ENCODE measurements at places on chromosomes 6 and 20.
A peak's percentile ranks its signal among the peaks of the same experiment; 100 is the strongest.

DNA sequence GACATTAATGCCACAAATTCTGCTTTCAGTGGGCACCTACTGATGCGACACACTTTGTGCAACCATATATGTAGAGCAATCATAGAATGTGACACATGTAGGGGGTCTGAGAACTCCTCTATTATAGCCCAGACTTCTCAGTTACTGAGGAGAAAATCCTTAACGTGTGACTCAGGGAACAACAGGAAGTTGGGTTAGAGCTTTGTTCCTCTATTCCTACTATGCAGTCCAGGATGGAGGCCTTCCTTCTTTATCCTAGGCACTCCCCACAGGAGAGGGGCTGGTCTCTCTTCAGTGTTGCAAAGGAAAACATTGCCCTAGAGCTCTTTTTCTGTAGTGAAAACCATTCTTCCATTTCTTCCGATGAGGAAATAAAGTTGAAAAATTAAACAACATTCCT, 39.6 kb upstream of the RCAN2 start:
- peak; percentile 1 for DNase-seq

- no peak for DNase-seq
Measured at GRCh38 chr20:34365765-34366213, 2.7 kb downstream of the ITCH start.

GRCh38 chr6:139349464-139350020, 24.9 kb downstream of the CITED2 start:
- no peak for DNase-seq

- peak; percentile 99 for DNase-seq
Measured at GRCh38 chr6:135936606-135937005, 85.1 kb downstream of the PDE7B start.

- no peak for DNase-seq
Measured at GRCh38 chr20:52755744-52756143, 216.4 kb upstream of the TSHZ2 start.

- DNase-seq: peak; percentile 91
Measured at GRCh38 chr6:134750669-134751068, 199.2 kb downstream of the ALDH8A1 start.

- DNase-seq: no peak
Measured at GRCh38 chr6:149249370-149250357, 67.8 kb upstream of the TAB2 start.

- DNase-seq: no peak
Measured at GRCh38 chr6:111802720-111803330, 70.4 kb downstream of the FYN start.

GRCh38 chr6:23537828-23538227, 588.2 kb upstream of the NRSN1 start:
- no peak for DNase-seq

- no peak for DNase-seq
Measured at GRCh38 chr6:79640146-79641111, 9.3 kb downstream of the SH3BGRL2 start.

DNA sequence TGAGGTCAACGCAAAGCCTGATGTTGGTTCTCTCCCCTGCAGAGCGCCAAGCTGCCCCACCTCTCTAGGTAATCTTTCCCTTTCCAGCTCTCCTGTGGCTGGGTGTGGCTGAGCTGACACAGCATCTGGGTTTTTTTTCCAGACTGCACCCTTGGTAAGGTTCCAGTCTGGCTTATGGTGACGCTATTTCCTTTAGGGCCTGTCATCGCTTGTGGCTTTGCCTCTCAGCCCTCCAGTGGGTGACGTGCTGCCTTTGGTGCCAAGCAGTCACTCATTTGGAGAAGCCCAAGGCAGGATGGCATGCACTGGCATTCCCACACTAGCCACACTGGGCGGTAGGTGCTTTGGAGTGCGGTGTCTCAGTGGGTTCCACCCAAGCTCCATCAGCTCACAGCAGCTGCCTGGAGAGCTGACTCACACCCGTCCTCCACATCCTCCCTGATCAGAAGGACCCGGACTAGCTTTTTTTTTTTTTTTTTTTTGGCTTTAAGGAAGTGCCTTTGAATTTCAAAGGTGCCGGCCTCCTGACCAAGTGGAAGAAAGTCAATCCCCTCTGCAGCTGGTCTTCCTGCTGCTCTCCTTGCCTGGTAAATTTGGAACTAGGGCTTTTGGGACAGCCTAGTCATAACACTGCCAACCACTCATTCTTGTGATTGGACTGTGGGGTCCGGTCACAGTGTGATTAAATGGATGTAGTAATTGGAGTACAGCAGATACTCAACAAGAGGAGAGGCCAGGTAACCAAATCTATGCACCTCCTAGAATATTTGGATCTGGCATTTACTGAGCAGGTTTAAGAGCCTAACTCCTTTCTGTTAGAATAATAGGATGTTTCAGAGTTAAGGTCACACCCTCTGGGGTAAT, 153.6 kb downstream of the CD83 start:
- peak; percentile 59 for DNase-seq

- DNase-seq: no peak
Measured at GRCh38 chr20:32089637-32090362, 19.7 kb upstream of the TM9SF4 start.

- no peak for DNase-seq
Measured at GRCh38 chr6:88728756-88729155, 234.7 kb downstream of the RNGTT start.

GRCh38 chr6:3806169-3806922, 42.8 kb upstream of the FAM50B start:
- no peak for DNase-seq

DNA sequence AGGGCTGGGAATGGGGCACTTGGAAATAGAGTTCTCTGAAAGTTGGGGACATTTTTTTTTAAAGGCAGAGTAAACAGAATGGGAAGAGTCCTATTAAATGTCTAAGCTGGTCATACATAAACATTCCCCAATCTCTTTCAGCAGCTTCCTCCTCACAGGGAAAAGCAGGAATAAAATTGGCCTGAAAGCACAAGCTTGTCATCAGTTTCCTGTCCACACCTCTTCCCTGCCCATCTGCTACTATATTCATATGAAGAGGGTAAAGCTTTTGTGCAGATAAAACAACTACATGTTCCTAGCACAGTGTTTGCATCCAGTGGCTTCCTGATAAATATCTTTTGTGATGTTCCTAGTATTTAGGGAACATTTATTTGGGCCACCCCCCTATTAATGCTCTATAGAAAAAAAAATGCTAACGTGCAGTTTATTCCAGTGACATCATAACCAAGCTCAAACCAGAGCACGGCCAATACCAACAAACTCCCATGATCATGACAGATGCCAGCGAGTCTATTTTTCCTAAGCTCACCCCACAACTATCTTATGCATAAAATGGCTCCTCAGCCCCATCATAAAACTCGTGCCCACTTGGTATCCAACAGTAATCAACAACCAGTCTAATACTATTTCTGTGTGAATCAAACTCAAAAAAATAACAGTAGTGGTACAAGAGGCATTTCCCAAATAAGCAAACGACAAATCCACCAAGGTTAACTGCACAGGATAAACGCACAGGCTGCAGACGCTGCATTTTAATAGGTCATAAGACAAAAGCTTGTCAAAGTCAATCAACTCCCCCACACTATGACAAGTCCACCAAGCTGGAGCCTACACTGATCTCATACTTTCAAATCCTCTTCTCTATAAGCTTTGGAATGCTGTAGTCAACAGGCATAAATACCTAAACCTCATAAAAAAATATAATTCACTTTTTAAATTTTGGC, 95.3 kb downstream of the EPB41L2 start:
- no peak for DNase-seq

DNA sequence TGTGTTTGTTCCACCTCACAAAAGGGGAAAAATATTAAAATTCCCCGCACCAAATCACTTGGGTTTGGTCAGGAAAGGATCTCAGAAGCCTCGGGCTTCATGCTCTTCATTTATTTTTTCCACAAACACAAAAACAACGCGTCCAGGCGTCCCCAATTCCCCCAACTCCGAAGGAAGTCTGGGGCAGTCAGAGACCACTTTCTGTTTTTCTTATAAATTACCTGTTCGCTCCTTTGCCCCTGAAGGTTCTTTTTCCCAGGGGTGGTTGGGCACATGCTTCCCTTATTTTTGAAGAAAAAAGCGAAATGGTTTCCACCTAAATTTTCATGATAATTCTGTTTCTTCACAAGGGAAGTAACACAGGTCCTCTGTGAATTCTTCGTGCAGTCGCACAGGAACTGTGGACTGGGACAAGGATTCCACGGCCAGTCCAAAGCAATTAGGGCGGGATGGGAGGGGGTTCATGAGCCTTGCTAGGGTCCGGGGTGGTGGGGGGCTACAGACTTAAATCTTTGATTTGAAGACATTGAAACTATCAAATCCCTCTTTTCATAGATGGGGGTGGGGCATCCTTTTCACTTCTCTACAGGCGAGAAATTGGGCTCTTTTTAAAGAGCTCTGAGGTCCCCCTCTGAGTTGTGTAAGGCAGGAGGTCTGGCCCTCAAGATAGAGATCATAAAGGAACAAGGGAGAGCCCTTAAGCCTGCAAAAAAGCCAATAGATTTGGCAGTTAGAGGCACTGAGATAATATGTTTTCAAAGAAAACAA, 30.5 kb upstream of the HFE start:
- peak; percentile 40 for DNase-seq

DNA sequence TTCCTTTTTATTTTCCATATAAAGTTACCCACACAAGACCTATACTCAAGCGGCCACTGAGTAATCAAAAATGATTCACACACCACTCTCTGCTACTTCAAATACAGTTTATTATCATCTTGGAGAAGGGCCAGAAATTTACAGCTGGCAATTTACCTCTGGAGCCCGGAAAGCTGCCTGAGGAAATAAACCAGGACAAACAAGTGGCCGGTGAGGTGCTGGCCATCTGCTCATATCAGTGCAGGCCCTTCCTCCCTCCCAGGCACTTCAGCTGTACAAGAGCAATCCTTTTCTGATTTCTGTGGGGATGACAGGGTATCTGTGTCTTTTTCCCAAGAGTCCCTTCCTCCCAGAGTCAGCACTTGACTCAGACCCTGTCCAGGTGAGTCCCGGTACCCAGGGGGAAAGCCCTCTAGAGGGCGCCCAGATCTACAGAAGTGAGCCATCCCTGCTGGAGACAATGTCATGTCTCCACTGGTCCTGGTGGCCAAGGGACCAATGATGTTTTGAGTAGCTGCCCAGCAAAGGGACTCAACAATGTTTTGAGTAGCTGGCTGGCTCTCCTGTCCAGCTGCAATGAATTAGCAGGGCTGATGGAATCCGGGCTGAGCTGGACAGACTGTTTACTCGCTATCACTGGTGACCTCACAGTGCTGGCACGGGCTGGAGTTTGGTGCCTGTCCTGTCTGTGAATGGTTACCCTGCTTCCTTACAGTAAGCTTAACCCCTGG, 23.6 kb downstream of the LRP11 start:
- peak; percentile 64 for DNase-seq

DNA sequence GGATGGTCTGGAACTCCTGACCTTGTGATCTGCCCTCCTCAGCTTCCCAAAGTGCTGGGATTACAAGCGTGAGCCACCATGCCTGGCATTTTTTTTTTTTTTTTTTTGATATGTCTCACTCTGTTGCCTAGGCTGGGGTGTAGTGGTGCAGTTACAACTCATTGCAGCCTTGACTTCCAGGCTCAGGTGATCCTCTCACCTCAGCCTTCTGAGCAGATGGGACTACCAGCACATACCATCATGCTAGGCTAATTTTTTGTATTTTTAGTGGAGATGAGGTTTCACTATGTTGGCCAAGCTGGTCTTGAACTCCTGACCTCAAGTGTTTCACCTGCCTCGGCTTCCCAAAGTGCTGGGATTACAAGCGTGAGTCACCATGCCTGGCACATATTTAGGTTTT, 34.3 kb downstream of the PHF20 start:
- DNase-seq: no peak

GRCh38 chr6:21390532-21391213, 202.9 kb upstream of the SOX4 start:
- no peak for DNase-seq

GRCh38 chr6:3231247-3232016, 4.0 kb upstream of the TUBB2B start:
- peak; percentile 85 for DNase-seq

DNA sequence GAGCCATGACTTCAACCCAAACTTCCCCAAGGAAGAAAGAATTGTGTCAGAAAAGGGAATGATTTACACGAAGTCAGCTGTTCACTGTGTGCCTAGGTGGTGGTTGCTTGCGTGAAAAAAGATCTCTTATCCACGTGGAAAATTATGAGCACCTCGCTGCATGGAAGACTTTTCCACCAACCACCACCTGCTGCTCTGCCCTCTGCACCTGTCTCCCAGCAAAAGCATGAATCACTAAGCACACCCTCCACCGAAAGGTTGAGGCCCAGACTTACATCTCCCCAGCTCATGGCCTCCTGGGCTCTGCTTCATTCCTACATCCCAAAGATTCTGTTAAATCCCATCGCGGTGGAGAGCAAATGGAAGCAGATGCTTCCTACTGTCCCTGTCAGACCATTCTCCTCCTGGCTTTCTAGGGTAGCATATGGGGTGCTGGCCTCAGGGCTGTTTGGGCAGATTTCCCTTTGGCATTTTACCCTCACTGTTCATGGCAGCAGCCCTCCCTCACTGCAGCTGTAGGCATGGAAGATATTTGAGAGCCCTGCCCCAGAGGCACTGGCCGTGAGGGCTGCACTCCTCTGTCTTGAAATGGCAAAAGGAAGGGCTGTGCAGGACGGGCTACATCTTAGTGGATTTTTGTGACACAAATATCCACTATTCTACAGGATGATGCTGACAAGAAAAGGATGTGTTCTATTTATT, 37.6 kb upstream of the CST5 start:
- DNase-seq: no peak

DNA sequence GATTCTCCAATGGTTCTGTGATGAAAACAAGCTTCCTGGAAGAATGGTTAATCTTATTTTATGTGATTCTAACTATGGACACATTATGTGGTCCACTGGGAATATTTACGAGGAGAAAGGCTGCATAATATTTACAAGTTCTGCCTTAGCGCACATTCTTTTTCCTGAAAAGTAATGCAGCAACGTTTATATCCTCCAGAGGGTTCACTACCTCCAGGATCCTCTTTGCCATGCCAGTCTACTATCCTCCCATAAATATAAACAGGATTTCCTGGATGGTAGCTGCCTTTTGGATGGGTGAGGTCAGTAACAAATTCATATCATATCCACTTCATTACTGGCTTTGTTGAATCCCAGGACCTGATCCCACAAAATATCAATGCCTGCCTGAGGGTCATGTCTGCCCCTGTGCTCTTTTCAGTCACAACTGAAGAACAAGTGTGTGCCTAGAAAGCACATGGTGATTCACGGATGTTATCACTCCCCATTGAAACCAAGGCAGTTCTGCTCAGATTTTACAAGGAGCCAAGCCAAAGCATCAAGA, 30.4 kb downstream of the ADGRF5 start:
- DNase-seq: no peak

GRCh38 chr20:17518339-17519052, 12.7 kb downstream of the BFSP1 start:
- DNase-seq: no peak

DNA sequence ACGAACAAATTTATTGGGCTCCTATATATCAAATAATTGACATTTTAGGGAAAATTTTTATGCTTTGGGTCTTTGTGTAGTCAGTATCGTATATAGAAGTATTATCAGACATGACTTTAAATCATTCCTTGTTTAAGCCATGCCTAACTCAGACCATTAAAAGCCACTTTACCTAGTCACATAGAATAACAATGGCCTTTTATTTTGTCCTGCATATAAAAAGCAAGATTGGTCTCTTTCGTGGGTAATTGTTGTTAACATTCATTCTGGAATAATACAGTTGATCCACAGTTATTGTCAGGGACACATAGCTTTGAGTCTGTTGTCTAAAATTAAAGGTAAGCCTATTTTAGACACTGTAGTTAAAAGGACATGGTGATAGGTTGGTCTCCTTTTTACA, 47.4 kb downstream of the PLEKHG1 start:
- DNase-seq: no peak
